NCI-H446 treated with DMSO at 0.1 percent for 48 hours (cell line): ENCODE measurements at places on chromosomes 3 and 15.

- DNase-seq, result no peak
Measured at GRCh38 chr3:25084016-25084415, 344.0 kb upstream of the RARB start.

GRCh38 chr3:187828579-187829452 is 83.5 kb upstream of the BCL6 start:
- DNase-seq, result no peak

DNA sequence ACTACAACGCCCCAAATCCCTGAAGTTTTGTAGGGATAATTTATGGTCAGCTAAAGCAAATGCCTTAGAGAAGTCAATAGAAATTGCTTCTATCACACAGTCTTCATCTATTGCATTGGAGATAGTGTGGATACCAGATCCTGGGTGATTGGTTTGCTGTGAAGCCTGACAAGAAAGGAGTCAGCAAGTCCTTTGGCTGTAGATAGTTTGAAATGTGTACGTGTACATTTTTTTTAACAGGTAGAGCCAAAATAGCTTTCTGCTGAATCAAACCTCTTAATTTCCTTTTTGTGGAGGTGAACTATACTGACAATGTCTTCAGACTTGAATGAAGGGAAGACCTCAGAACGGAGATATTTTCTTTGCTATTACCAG is 312.3 kb downstream of the ZBBX start:
- DNase-seq, result no peak

DNA sequence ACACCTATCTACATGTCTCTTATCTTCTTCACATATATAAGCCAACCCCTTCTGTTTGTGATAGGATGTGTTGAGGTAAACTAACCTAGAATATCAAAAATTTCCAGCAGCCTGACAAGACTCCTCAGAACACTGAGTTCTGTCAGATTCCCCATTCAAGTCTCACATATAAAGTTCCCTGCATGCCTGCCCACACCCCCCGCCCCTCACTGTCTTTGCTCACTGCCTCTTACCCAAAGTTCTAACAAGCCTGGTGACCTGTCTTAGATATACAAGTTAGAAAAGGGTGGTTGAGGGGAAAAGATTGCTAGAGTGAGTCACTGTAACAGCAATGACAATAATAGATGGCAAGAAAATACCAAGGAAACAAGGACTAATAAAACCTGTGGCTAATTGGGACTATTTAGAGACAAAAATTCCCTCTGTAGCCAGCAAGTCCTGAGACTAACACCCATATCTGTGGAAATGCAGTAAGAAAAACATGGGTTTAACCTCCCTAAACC is 40.1 kb downstream of the FBXO22 start:
- no peak for DNase-seq

GRCh38 chr3:55668359-55668758 is 181.3 kb upstream of the WNT5A start:
- DNase-seq, result no peak

DNA sequence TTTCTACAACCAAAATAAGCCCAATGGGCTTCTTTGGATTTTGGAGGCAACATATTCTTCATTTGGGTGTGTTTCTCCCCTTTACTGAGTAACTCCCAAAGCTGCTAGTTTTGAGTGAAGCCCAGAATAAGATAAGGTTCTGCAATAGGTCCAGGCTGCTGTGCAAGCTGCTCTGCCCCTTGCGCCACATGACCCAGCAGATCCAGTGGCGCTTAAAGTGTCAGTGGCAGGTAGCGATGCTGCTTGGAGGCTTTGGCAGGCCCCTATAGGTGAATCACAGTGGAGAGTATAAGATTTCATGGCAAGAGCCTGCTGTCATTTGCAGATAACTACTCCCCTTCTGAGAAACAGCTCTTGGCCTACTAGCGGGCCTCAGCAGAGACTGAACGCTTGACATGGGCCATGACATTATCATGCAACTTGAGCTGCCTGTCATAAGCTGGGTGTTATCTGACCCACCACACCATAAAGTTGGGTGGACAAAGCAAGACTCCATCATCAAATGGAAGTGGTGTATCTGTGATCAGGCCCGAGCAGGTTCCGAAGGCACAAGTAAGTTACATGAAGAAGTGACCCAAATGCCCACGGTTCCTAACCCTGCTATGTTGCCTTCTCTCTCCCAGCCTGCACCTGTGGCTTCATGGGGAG is 88.4 kb upstream of the OXTR start:
- no peak for DNase-seq

DNA sequence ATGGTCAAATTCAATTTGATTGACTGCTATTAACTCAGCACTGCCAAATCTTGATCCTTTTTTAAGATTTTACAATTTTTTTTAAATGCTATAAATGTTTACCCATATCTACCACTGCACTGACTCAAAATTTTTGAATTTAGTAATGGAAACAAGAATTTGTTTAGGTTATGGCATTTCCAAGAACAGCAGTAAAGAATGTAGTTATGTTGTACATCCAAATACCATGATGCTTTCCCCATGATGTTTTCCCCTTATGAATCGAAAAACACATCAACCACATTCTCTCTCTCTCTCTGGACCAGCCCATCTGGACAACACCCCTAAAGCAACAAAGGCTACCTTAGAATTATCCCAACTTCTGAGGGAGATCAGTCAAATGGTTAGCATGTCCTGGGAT is 14.2 kb downstream of the CHRM5 start:
- no peak for DNase-seq

DNA sequence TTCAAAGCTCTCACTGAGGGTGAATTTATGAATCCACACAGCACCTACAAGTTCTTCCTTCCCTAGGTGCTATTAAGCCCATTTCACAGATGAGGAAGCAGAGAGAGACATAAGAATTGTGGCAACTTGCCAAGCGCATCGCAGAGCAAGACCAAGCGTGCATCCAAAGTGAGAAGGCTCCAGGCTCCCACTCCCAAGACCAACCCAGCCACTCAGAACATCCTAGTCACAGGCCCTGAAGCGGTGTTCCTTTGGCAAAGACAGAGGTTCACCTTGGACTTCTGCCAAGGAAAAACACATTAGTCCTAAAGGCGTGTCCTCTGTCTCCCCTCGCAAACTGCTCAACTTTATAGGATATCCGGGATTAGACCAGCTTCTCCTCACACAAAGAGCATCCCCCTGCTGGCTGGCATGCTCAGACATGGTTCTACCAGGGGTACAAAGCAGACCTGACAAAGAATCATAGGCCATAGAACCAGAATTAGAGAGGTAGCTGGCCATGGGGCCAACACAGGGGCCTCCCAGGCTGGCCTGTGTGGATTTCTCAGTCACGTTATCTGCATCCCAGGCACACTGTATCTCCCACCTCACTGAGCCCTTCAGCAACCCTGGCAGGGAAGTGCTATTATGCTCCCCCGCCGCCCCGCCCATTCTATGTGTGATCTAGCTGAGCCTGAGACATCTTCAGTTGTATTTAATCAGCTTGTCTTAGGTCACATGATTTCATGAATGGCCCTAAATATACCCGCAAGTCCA is 160.2 kb downstream of the FOXP1 start:
- DNase-seq, result no peak

DNA sequence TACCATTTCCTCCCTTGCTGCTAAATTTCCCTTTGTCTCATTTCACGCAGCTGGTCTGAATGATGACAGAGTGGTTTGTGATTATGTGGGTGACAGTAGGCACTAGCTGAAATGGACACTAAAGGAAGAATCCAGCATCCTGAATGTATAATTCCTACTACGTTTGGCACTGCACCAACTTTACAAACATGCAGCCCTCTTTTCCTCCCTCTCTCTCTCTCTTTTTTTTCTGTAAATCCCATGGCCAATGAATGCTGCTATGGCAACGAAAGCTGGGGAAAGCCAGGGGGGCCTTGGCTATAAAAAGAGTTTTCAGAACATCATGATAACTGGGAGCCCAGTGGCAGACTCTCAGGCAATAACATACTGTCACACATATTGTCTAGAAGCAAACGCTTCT is 367.2 kb upstream of the AGTR1 start:
- DNase-seq, result no peak

DNA sequence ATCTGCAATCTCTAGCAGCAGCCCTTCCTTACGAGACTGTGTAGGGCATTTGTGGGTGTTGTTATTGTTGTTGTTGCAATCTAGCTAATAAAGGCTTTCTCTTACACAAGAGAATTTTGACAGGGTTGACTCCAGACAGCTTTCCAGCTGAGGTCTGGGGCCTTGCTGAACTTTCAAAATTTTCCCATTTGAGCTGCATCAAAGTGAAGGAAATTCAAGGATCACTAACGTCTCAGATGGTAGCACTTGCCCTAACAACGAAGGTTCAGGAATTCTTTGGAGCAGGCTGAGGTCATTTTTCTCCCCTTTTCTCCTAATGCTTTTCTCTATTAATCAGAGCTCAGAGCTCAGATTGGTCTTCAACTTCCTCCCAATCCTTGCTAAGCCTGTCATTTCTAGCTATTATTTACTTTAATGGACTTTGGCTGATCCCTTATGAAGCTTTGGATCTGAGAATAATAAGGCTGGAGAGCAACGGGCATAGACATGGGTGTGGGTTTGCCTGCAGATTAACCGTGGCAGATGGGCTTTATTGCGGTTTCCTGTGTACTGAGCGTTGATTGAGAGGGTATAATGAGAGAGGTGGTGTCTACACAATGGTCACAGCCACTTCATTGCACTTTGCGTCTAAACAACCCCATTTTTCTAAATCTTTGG is 614.0 kb upstream of the AGTR1 start:
- no peak for DNase-seq

- DNase-seq, result no peak
Measured at GRCh38 chr3:191557322-191557721, 96.4 kb downstream of the PYDC2 start.

DNA sequence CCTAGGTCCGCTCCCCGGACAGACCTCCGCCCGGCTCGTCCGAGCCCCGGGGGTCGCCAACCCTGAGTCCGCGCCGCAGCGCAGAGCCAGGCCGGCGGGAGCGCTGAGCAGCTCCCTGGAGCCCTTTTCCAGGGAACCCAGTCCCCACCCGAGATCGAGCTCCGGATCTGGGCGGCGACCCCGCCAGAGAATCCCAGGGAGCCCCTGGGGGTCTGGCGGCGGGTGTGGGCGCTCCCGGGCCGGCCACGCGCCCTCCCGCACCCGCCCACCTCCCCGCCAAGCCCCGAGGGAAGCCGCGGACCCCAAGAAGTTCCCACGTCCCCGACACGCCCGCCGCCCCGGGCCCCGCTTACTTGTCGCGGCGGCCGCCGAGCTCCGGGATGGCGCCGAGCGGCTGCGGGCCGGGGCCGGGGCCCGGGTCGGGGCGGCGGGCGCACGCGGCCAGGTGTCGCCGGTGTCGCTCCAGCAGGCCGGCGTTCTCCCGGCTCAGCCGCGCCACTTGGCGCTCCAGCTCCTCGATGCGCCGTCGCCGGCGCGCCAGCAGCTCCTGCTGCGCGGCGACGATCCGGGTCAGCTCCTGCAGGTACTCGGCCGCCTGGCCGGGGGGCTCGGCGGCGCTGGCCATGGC is 137.7 kb downstream of the NUP210 start:
- no peak for DNase-seq

GRCh38 chr3:38157595-38157994 is 7.7 kb upstream of the OXSR1 start:
- DNase-seq, result no peak

GRCh38 chr3:29410660-29411405 is 130.0 kb downstream of the RBMS3 start:
- peak; percentile 34 for DNase-seq

DNA sequence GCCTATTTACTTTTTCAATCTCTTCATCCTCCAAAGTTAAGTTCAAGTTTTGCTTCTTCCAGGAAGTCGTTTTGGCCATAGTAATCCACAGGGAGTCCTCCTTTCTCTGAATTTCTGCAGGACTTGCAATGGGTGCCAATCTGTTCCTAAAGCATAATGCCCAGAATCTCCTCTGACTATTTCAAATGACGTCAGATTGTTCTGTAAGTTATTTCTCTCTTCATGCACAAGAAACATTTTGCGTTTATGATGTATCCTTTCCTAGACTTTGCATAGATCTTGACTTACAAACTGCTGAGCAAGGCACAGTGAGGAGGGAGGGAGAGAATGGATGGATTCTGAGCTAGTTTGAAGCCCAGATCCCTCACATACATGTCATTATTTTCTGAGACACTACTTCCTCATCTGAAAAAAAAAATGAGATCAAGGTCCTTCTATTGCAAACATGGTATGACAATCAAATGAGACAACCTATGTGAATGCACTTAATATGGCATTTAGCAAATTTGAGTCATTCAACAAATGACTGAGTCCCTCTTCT is 103.1 kb downstream of the MEX3B start:
- no peak for DNase-seq

GRCh38 chr15:91890614-91891013 is 37.1 kb downstream of the SLCO3A1 start:
- DNase-seq, result no peak

DNA sequence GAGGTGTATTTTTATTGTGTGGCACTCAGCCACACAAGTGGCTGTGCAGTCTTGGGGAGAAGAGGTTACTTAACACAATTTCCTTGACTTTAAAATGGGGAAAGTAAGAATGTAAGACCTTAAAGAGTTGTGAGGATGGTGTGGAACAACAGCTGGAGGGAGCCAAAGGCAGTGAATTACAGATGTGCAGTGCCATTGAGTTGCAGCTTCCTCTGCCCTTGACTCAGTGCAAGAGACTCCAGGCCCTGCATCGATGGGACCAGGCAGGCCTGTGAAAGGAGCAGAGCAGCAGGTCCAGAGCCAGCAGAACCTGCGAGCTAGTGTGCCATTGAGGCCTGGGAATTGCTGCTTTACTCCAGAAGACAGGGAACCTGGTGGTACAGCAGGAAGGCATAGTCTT is 27.2 kb downstream of the EEFSEC start:
- no peak for DNase-seq

DNA sequence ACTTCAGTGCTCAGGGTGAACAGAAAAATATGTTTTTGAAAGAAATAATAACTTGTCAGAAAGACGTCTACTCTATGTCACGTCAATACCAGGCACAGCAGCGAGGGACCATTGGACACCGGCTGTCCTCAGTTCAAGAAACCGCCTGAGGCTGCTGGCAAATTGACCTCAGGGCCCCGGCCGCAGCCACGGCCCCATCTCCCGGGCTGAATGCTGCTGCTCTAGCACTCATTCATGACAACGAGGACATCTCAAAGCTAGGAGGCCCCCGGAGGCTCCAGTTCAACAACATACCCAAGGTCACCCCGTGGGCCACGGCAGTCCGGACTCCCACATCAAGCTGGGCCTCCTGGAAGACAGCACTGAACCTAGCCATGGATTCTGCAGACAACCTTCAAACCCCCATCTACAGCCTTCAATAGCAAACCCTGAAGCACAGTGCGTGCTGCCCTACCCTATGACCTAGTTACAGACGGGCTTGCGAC is 204.0 kb upstream of the NSMCE3 start:
- no peak for DNase-seq
